ENCODE measurements at places on chromosomes 3 and 15. TPM values are rescaled to one million over a fixed set of nuclear protein-coding genes. Genes with fewer than 3 reads are reported as not detected.

Gene NPAP1
- 0.69 TPM for total RNA-seq

Gene GOLGA6L25
- not detected for total RNA-seq

Gene ZCWPW2
- total RNA-seq = 2.1 TPM

Gene GRK7
- total RNA-seq = 0.20 TPM

Gene LDHAL6B
- total RNA-seq = not detected

Gene LYZL4
- not detected for total RNA-seq

Gene TMCO5A
- total RNA-seq = not detected

Gene CFAP20DC
- total RNA-seq = 1.7 TPM

Gene ERICH6
- 0.33 TPM for total RNA-seq

Gene MUSTN1
- total RNA-seq = 4.5 TPM

Gene TUSC7
- total RNA-seq = not detected

Gene STRIT1
- 0.59 TPM for total RNA-seq

Gene DET1
- 10.2 TPM for total RNA-seq
